ENCODE measurements at places on chromosomes 4 and X. TPM values are rescaled to one million over a fixed set of nuclear protein-coding genes. Genes with fewer than 3 reads are reported as not detected.

PDE5A gene
- total RNA-seq = 3.4 TPM

DNA sequence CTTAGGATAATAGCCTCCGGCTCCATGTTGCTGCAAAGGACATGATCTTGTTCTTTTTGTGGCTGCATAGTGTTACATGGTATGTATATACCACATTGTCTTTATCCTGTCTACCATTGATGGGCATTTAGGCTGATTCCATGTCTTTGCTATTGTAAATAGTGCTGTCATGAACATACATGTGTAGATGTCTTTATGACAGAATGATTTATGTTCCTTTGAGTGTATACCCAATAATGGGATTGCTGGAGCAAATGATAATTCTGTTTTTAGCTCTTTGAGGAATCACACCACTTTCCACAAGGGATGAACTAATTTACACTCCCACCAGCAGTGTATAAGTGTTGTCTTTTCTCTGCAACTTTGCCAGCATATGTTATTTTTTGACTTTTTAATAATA is 4.6 kb downstream of the RAB33B start:
- no peak for DNase-seq

DNA sequence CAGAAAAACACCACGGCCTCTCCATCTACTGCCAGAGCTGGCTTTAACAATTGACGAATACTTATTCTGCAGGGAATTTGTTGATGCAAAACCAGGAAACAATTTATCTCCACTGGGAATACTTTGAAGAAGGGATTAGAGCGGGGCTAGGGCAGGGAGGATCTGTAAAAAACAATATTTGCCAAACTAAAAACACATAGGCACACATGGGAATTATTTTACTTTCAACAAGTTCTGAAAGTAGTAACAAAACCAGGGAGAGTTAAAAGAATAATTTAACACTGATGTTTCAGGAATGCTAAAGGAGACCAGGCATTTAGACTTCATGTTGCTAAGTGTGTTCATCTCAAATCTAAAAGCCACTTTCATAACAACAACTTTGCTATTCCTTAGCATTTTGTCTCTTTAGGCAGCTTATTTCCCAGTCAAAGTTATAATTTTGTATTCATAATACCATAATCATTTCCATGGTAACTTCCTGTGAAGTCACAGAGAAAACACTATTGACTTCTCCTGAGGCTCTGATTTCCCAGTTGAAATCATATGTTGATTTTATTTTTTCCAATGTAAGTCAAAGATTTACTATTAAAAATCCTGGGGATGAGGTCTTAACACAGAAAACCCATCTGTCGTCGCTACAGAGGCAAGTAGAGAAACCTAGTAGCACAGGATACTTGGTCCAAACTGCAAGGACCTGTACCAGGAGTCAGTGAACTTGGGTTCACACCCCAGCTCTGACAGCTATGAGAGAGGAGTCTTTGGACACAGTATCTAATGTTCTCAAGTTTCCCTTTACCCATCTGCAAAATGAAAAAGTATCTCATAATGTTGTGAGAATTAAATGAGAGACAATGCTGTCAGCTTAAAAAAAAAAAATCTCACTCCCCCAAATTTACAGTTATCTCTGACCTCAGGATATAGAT is 69.3 kb downstream of the SH3RF1 start:
- DNase-seq = peak; percentile 30

DNA sequence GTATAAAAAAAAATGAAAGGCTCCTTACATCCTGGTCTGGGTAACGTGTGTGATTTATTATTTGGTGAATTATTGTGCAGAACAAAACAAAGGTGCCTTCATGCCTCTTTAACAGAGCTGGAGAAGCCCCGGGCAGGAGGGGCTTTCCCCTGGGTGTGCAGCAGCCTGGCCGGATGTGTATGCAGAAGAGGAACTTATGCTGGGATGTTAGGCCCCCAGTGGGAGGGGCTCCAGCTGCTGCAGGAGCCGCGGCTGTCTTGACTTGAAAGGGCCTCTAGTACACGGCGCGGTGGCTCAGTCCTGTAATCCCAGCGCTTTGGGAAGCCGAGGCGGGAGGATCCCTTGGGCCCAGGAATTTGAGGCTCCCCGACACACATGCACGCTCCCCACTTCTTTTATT is 16.0 kb downstream of the CCNQ start:
- no peak for DNase-seq

CISD2 gene
- 36.7 TPM for total RNA-seq

DNA sequence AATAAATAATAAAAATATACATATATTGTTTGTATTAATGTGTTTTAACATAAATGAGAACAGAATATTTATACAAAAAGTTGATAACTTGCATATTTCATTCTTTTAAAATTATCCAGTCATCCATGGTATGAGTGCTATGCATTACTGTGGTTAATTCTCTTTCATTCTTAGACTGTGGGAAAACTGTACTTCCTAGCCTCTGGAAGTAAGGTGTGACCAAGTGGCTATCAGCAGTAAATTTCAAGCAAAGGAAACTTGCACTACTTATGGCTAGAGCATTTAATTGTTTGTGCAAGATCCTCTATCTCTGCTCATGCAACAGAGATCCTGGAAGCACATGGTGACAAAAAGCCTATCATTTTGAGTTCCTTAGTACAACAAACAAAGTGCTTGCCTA is 1054.5 kb upstream of the PABPC4L start:
- no peak for DNase-seq

DNA sequence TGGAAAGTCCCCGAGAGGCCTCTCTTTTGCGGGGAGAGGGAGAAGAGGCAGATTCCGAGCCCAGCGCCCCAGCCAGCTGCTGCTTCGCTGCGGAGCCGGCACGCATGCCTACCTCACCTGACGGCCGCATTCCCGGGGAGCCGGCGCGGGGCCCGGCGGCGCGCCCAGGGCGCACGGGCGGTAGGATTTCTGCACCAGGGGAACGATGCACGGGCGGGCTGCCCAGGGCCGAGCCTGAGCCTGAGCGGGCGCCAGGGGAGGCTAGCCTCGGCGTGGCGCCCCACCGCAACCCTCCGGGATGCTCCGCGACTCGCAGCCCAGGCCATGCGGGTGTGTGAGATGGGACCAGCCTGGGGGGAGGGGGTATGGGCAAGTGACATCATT is 81.3 kb upstream of the SCML1 start:
- DNase-seq = no peak

GRCh38 chr4:26067035-26067434 is 153.0 kb downstream of the SMIM20 start:
- no peak for DNase-seq

- DNase-seq = no peak
Observed at GRCh38 chrX:7582191-7582590, 260.8 kb upstream of the VCX start.

DNA sequence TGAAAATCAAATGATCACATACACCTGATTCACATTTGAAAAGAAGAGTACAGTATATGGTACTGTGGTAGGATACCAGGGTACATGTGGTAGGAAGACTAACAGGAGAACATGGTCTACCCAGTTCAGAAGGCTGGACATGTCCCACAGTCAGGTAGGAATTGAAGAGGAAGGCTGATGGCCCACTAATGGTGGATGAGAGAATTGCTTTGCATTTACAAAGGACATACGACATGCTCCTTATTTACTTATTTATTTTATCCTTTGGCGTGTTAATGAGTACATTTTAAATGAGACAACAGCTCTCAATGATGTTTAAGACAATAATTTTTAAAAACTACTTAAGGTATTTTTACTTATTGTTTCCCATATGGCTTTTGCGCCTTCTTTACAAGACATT is 106.7 kb upstream of the BMP2K start:
- DNase-seq = no peak

DNA sequence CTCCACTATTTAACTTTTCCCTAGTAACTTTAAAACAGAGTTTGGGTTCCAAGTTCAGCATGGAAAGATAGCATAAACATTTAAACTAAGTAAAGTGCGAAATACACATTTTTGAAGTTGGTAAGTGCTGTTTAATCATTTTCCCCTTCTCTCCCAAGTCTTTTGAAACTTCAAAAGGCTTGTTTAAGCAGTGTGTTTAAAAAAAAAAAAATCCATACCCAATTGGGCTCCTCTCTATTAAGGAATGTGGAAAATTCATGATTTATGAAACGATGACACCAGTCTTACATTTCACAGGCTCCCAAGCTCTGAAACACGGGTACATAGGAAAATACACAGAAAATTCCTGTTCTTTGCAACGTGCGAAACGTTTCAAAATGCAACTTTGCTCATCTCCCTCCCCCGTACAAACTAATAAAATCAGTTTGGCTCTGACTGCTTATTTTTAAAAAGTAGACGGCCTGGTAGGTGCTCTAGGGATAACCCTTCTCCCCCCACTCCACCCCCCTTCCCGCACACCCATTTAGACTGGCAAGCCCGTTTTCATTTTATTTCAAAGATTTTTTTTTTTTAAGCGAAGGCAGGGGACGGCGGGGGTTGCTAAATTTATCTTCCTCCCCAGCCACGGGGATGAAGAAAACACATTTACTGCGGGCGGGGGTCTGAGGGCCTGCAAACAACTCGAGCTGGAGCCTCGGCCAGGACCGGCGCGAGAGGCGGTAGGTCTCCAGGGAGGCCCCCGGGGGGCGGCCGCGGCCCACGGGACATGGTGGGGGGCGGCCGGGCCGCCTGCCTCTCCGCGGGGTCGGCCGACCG is 786 bp upstream of the ZFX start:
- DNase-seq = peak; percentile 28

DNA sequence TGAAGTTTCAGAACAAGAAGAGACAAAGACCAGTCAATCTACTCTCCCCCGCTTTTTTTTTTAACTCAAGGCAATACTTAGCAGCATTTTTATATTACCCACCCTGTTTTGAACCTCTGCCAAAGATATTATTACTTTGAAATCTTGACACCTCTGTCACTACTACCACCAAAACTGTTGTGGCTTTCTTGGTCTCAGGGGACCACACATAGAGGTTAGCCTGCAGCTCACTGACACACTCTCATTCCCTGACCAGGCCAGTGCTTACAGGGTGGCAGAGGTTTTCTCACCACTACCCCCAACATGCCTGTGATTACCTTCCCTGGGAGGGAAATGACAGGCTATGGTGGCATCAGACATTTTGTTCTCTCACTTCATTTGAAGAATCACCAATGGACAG is 137.4 kb upstream of the STIM2 start:
- DNase-seq = no peak

DNA sequence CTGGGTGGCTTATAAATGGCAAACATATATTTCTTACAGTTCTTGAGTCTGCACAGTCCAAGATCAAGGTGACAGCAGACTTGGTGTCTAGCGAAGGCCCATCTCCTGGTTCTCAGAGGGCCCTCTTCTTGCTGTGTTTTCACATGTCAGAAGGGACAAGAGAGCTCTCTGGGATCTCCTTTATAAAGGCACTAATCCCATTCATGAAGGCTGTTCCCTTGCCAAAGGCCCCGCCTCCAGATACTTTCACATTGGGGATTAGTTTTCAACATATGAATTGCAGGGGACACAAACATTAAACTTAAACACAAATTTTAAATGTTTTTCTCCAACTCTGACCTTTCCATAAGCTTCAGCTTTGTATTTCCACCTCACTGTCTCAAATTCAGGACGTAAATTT is 1135.0 kb upstream of the TENM3 start:
- DNase-seq = no peak

GRCh38 chr4:7067126-7067451 is 775 bp downstream of the GRPEL1 start:
- DNase-seq = no peak

DNA sequence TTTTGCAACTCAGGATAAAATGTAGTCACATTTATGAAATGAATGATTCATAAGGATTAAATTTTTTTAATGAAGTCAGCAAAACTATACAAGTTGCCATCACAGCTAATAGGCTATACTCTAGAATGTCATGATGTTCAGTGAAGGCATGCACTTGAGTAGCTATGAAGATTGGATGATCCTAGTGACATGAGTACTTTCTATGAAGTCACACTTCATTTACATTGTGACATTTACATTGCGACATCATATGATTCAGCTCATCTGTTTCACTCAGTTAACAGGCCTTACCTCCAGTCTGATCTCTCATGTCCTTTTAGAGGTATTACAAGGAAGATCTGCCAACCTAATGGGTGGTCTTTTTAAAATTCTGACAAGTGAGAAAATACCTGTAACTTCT is 82.7 kb upstream of the FGF13 start:
- DNase-seq = no peak

GRCh38 chr4:1402021-1402515 is 4.2 kb downstream of the NKX1-1 start:
- no peak for DNase-seq

CT45A2 gene
- total RNA-seq = not detected

- DNase-seq = no peak
Observed at GRCh38 chrX:106899841-106900240, 3.3 kb downstream of the RIPPLY1 start.

- DNase-seq = no peak
Observed at GRCh38 chr4:41280010-41280409, 23.3 kb downstream of the UCHL1 start.

SLITRK4 gene
- total RNA-seq = 0.13 TPM

MGAT4D gene
- total RNA-seq = not detected

DNA sequence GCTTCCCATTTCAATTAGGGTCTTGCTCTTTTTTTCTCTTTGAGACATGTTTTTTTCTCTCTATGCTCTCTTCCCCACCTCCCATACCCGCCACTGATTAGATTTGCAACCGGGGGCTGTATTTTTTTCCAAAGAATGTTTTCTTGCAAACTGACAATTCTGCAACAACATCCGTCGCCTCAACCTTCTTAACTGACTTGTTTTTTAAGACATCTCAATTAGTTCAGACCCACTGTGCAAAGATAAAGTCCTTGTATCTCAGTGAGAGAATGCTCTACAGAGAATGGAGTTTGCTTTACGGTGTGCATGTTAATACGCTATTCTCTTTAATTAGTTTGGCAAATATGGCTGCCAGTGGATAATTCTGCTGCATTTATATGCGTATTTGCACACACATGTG is 126.3 kb downstream of the UNC5C start:
- DNase-seq = no peak

DNA sequence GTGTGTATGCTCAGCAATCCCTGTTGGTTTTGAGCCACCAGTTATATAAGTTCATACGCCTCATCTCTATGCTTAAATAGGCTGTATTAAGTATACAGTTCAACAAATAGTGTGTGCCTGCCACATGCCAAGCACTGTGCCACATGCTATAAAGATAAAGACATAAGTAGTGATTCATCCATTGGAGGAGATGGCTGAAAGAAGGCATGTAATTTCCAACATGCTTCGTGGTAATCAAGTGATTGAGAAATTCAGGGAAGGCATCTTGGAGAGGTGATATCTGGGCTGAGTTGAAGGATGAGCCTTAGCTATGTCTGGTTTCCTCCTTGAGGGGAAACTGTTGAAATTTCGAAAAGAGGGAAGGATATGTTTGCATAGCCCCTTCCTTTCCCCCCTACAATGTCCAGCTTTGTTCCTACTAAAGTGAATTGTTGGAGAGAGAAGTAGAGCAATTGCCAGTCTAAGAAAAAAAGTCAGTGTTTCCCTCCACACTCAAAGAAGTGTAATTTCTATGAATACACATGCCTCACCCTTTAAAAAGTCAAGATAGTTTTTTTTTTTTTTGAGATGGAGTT is 96.5 kb downstream of the ARHGAP10 start:
- no peak for DNase-seq

GRCh38 chrX:298993-299392 is 17.8 kb downstream of the PLCXD1 start:
- DNase-seq = no peak

GRCh38 chrX:87663421-87663820 is 145.8 kb downstream of the KLHL4 start:
- DNase-seq = peak; percentile 50
